ENCODE measurements at places on chromosomes 4 and X.

DNA sequence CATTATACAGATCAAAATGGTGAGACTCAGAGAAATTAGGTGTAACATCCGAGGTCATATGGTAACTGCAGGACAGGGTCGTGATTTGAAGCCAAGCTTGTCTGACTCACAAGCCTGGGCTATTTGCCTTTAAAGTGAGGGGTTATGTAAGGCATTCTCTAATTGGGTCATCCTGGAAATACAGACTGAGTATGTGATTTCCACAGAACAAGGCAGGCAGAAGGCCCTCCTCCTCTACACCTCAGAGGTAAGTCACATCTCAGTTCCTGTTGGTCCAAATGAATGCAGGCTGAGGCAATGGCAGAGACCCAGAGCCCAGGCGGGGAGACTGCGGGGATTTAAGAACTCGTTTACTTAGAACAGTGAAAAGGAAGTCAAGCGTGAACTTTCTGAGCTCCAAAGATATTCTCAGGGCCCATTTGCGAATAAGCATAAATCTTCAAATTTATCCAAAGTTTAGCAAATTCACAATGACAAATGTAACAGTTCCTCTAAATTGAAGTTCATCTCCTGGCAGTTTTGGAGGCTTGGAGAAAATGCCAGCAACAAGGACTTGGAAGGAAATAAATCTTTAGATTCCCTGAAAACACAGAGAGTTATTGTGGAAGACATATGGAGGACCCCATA is 153.3 kb downstream of the LDB2 start:
- no peak for DNase-seq

DNA sequence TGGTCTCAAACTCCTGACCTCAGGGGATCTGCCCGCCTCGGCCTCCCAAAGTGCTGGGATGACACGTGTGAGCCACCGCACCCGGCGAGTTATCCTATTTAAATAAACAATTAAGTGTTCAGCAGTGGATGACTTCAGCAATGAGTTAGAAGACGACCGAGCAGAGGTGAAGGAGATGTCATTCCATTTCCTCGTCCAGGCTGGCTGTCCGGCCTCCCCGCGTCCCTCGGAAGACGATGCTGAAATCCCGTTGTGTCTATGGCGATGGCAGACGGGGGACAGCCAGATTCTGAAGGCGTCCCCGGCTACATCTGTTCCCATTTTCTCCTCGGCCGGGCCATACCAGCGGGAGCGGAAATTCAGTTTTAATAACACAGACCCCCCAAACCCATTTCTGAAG is 209.8 kb downstream of the CRLF2 start:
- no peak for DNase-seq

- no peak for DNase-seq
Measured at GRCh38 chr4:139848028-139848427, 182.4 kb downstream of the MGST2 start.

DNA sequence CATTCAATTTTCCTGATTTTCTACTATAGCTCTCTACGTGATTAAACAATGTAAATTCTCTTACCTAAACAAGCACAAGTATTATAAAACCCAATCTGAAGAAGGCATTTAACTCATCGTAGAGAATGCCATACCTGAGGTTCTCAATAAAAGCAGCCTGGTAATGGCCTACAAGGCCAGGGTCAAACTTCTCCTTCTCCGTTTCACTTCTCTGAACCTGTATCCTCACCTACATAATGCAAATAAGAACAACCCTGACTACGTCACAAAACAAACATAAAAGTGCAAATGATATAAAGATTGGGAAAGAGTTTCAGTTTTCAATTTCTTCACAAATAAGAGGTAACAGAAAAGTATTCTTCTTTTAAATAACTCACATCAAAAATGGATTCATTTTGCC is 55.6 kb upstream of the STS start:
- DNase-seq: no peak

DNA sequence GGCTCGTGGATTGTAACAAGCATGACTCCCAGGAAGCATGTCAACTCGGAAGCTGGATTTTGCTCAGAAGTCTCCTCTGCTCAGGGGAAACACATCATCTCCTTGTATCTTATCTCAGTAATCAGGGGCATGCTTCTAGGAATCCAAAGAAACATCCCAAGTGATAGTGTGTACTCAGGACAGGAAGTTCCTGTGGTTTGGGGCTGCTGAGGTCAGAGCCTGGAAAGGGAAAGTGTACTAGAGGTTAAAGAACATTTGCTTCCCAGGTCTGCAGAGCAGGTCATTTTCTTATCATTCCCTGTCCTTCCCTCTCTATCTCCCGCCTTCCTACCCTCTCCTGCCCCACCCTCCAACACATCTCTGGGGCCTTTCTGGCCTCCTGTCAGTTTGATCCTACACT is 38.8 kb downstream of the SLC34A2 start:
- no peak for DNase-seq

DNA sequence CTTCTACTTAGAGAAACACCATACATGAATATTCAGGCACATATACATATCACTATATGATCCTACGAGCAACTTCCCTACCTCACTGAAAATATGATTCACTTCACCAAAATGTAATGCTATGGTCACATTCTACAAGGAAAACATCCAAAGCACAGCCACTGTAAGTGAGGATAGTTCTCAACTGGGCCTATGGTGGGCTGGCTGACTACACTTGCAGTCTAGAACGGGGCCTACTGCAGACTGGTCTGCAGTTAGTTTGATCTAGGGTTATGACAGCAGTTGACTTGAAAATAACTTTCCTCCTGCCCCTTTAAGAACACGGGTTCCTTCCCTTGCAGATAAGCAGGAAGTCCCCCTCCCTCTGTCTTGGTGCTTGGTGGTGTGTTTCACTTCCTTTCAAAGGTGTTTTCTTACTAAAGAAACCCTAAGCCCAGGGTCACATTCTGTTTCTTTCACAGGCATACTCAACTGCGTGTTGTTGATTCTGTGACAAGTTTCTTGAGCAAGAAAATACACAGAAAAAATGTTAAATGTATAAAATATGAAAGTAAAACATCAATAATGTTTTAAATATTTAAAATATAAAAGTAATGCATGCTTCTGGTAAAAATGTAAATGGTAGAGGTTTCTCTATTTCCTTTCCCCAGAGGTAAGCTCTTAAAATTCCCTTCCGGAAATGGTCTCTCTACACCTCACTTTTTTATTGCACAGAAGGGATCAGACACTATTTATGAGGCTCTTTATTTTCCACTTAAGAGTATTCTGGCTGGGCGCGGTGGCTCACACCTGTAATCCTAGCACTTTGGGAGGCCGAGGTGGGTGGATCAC is 18.0 kb upstream of the TMSB4X start:
- peak; percentile 54 for DNase-seq

DNA sequence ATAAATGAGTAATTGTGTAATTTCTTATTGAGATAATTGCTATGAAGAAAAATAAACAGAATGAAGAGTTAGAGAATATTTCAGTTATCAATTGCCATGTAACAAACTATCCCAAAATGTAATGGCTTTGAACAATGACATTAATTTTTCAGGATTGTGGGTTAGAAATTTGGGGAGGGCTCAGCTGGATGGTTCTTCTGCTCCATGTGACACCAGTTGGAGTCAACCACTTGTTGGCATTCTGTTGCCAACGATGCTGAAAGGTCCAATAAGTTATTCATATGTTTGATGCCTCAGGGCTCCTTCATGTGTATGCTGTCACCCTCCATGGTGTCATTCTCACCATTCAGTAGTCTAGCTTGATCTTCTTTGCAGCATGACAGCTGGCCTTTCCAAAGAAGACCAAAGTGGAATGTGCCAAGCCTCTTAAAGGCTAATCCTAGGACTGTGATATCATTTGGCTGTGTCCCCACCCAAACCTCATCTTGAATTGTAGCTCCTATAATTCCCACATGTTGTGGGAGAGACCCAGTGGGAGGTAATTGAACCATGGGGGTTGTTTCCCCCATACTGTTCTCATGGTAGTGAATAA is 20.9 kb upstream of the CCDC149 start:
- DNase-seq: no peak

GRCh38 chr4:40337051-40337450 is 1.9 kb downstream of the CHRNA9 start:
- no peak for DNase-seq

DNA sequence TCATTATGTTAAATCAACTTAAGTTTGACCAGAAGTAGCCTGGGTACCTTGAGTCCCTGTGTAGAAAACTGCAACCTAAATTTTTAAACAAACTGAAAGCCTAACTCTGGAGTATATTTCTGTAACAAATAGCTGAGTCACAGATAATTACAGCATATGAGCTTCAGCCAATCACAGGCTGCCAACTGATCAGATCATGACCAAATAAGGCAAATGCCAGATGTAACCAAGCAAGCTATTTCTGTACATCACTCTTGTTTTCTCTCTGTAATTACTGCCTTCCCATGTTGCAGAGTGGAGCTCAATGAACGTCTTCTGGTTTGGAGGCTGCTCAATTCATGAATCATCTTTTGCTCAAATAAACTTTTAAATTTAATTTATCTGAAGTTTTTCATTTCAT is 980.9 kb upstream of the DIAPH2 start:
- no peak for DNase-seq

- DNase-seq: no peak
Measured at GRCh38 chr4:148412460-148412994, 29.7 kb downstream of the NR3C2 start.

- no peak for DNase-seq
Measured at GRCh38 chr4:99504804-99505502, 5.9 kb upstream of the C4orf17 start.

DNA sequence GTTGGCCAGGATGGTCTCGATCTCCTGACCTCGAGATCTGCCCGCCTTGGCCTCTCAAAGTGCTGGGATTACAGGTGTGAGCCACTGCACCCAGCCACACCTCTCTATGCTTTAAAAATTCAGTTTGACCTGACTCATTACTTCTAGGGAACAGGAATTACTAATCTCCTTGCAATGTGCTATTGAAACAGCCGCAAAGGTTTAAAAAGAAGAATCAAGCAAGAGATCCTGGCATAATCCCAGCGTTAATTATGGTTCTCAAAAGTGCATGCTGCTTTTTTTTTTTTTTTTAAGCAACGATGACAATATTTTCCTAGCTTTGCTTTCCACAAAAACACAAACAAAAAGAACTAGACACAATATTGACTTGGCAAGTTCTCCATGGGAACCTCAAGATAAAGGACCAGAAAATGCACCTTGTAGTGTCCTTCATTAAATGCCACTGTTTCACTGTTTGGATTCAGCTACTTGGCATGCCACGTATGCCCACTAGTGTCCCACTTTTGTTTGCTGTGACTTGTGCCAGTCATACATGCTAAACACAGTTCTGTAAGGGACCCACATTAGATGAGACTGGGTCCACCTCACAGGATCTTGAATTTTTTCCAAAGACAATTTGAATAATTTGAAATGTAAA is 112.6 kb upstream of the PPARGC1A start:
- no peak for DNase-seq

DNA sequence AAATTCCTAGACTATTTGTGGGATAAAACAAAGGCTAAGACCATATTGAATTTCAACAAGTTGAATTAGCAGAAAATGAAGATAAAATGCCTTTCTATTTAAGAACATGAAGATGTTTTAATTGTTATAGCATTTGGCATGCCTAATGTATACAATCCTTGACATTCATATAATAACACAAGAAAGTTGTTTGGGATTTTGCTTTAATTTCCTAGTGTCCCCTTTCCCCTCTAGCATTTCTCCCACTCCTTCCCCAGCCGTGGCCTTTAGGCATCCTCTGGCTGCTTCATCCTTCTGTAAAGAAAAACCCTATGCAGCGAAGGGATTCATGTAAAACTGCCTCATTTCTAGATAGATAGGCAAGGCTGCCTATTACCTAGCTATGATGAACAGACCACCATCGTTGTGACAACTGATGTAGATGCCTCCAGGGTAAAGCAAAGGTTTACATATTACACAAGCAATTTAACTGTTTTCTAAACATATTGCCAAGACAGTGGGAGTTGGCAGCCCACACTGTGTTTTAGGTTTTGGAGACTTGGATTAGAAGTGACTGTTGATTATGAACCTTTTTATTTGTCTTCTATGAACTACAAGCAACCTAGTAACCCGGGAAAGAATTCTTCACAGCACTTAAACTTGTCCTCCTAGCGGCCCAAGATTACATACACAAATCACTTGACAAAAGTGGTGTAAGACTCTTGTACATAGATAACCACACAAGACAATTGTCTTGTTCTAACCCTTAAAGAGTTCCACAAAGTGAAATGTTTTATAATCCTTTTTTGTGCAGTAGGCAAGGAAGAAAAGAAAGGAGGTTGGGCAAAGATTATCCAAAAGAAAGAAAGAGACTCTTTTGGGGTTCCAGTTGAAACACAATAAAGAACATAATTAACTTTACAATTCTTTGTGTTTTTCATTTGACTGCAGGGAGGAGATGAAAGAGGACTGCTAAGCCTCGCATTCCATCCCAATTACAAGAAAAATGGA is 59.9 kb downstream of the HHIP start:
- no peak for DNase-seq

GRCh38 chrX:151363316-151363715 is 33.7 kb upstream of the VMA21 start:
- no peak for DNase-seq

DNA sequence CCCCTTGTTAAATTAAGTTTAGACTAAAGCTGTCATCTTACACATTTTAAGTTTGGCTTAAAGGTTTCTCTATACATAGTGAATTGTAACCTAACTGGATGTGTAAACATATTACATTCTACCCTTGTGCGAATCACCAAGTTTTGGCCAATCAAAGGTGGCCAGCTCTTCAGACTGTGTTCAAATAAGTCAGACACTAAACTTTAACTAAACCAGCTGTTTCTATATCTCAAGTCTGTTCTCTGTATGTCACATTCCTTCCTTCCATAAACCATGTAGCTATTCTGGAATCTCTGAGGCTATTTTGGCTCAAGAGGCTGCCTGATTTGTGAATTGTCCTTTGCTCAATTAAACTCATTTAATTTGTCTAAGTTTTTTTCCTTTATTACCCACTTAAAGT is 6.7 kb downstream of the SULT1B1 start:
- no peak for DNase-seq

DNA sequence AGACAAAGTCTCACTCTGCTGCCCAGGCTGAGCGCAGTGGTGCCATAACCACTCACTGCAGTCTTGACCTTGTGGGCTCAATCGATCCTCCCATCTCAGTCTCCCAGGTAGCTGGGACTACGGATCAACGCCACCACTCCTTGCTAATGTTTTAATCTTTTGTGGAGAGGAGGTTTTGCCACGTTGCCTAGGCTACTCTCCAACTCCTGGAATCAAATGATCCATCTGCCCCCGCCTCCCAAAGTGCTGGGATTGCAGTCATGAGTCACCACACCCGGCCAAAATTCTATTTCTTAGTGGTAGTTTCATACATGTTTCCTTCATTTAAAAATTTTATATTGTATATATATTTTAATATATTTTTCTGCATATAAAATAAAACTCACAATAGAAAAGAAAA is 125.8 kb upstream of the CLNK start:
- DNase-seq: no peak

GRCh38 chr4:23485801-23486200 is 404.0 kb downstream of the PPARGC1A start:
- DNase-seq: no peak

DNA sequence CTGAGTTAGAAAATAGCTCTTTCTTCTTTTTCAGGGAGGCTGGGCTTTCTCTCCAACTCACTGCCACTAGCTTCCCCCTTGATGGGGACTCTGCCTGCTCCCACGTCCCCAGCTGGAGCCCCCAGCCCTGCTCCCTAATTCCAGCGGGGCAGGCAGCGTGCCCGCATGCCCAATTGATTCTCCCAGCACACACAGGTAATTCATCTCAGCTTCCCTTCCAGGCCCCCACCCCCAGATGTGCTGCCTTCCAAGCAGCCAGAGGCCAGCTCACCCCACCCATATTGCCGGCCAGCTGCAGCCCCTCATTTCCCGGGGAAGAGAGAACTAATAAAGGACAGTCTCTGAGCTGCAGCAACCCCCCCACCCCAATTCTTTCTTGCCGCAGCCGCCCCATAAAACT is 69.8 kb downstream of the EFNB1 start:
- no peak for DNase-seq

GRCh38 chr4:61446941-61447340 is 246.8 kb downstream of the ADGRL3 start:
- DNase-seq: no peak

Measured in CD8-positive, alpha-beta T cell (primary cell).